ENCODE measurements at places on chromosomes 13 and 19. TPM values are rescaled to one million over a fixed set of nuclear protein-coding genes. Genes with fewer than 3 reads are reported as not detected.

The PROZ gene
- total RNA-seq, result not detected

The TINCR gene
- not detected for total RNA-seq

The ADGRE2 gene
- total RNA-seq, result not detected

The UHRF1 gene
- total RNA-seq, result 57.4 TPM

The CACNA1A gene
- total RNA-seq, result 5.3 TPM

The SLC5A5 gene
- not detected for total RNA-seq

The ZNF878 gene
- 0.28 TPM for total RNA-seq

The UBE2S gene
- 69.5 TPM for total RNA-seq

The ERICH6B gene
- total RNA-seq, result not detected

- DNase-seq, result no peak
Measured at GRCh38 chr13:74576420-74576819, 442.2 kb upstream of the KLF12 start.

DNA sequence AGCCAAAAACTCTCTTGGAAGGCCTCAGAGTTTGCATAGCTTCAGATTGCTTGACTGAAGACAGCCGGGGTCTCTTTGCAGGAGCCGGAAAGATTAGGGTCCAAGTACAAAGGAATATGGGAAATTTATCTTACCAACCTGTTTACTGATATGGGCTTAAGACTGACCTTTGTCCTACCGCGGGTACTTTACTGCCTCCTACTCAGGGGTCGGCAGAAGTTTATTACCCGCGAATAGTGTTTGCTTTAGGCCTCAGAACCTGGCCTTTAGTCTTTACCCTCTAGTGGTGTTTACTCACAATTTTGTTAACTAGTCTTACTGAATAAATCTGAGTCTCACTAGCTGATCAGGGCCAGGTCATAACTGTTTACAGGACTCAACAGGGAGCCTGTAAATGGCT, 765.4 kb upstream of the SPRY2 start:
- no peak for DNase-seq

GRCh38 chr19:50333737-50334617, 4.8 kb upstream of the KCNC3 start:
- no peak for DNase-seq

DNA sequence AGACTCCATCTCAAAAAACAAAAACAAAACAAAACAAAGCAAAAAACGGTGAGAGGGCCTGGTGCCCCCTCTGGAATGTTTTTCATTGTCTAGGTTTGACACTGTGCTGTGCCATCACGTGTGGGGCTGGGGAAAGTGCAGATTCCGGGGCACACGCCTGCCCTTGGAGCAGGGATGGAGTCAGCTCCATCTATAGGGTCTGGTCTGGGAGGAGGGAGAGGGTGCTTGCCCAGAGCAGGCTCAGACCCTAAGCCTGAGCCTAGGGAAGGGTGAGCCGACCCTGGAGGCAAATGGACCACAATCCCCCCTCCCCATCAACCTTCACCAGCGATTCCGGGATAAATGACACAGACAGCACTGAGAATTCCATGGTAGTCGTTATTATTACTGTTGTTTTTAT, 10.9 kb upstream of the ZBTB32 start:
- no peak for DNase-seq

- no peak for DNase-seq
Measured at GRCh38 chr19:1756264-1756663, 3.0 kb downstream of the ONECUT3 start.

DNA sequence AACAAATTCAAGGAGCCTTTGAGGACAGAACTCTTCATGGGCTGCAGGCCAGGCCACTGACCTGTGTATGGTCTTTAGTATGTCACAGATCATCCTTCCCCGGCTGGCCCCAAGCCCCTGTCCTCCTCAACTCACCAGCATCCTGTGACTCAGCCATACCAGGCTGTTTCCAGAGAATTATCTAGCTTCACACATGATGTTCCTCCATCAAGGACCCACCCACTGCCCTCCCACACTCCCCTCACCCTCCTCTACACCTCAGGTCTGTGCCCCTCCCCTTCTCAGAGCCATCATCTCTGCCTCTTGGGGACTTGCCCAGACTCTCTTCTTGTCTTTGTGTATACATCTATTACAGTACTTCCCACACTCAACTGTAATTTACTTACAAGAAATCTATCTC, 14.7 kb downstream of the DCT start:
- DNase-seq, result no peak

DNA sequence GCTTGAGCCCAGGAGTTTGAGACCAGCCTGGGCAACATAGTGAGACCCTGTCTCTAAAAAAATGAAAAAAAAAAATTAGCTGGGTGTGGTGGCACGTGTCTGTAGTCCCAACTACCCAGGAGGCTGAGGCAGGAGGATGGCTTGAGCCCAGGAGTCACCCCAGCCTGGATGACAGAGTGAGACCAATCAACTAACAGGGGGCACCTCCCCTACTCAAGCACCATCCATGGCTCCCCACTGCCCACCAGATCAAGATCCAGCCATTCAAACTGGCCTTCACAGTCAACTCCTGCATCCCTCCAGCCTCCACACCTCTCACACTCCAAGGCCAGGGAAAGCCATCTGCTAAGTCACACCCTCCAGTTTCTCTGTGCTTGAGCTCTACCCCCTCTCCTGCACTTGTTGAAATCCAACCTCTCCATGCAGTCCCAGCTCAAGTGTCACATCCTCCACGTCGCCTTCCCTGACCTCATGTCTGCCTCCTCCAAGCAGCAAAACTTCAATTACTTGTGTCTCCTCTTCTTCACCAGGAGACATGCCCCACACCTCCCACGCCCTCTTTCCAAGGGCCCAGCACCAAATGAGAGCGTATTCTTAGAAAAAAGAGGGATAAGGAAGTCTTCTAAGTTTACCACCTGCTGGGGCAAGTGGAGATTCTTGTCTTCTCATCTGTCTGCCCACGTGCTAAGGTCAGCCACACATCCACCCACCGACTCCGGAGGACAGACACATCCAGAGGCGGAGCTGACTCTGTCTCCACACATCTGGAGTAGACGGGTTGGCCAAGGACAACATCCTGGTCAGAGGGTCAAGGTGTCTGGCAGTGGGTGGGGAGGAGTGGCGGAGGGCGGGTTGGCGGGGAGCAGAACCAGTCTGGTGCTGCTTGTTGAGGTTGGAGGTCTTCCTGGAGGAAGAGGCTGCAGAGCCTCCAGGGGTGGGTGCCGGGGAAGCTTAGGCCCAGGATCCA, 974 bp upstream of the CYP4F22 start:
- DNase-seq, result no peak

GRCh38 chr19:45293682-45294081, 29.0 kb downstream of the CKM start:
- no peak for DNase-seq

- no peak for DNase-seq
Measured at GRCh38 chr19:10566658-10567410, 1.0 kb upstream of the KRI1 start.

GRCh38 chr19:56476651-56477428, at the start of gene ZNF667:
Gene ZNF667, minus strand, starts transcription at chr19:56477345. Its CDS starts 14,975 bp downstream, at chr19:56462370.
- peak; percentile 59 for DNase-seq

- peak; percentile 15 for DNase-seq
Measured at GRCh38 chr19:38455031-38455430, 21.5 kb downstream of the RYR1 start.

All from IMR-90 (cell line).